ENCODE measurements at places on chromosomes 7 and 10.

GRCh38 chr10:108775911-108776475, 1147.3 kb downstream of the XPNPEP1 start:
- no peak for DNase-seq

GRCh38 chr7:42913591-42913990, 1.7 kb upstream of the C7orf25 start:
- no peak for DNase-seq

DNA sequence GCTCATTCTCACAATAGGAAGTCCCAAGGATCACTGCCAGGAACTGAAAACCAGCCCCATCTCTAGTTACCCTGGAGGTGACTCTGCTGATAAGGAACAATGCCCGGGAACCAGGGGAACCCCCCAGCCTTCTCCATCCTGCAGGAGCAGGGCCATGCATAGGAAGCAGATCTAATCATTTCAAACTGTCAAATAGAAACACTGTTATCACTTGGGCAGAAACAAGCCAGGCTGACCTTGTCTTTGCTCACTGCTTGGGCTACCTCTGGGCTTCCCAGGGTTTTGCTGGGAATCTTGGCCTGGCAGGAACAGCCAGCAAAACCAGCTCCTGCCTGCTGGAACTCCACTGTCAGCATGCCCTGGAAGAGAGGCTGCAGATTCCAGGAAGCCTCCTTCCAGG, 114.1 kb downstream of the RNF216 start:
- no peak for DNase-seq

DNA sequence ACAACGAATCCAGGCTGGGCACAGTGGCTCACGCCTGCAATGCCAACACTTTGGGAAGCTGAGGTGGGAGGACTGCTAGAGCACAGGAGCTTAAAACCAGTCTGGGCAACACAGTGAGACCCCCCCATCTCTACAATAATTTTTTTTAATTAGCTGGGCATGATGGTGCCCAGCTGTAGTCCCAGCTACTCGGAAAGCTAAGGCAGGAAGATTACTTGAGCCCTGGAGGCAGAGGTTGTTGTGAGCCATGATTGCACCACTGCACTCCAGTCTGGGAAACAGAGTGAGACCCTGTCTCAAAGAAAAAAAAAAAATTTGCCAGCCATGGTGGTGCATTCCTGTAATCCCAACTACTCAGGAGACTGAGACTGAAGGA, 396.3 kb downstream of the KCNMA1 start:
- DNase-seq, result no peak

DNA sequence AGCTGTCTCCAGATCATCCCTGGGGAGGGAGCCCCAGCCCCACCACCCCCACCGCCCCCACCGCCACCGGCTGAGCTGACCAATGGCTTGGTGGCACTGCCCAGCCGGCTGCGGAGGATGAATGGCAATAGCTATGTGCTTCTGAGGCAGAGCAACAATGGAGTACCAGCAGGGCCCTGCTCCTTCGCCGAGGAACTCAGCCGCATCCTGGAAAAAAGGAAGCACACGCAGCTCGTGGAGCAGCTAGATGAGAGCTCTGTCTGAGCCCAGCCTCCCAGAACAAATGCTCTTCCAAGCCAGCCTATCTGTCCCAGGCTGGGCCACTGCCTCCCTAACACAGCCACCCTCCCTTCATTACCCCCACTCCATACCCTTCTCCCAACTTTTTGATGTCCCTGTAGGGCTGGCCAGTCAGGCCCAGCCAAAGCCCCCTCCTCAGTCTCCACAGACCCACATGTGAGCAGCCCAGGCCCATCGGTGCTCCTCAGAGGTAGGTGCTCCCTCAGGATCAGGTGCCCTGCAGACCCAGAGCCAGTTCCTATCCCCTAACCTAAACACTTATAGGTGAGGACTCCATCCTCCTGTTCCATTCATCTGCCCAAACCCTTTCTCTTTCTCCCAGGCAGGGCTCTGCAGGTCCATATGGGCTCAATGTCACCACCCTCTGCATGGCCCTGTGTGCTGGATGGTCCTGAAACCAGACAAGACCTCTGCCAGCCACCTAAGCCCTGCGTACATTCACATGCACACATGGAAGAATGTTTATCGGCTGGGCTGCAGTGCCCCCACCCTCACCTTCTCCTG, 3.2 kb downstream of the MRPL43 start:
- DNase-seq, result no peak

GRCh38 chr10:112843623-112844022, 106.4 kb upstream of the TCF7L2 start:
- DNase-seq, result no peak

- DNase-seq, result no peak
These were observed 31.0 kb upstream of the PFKP start for GRCh38 chr10:3036155-3037021.

DNA sequence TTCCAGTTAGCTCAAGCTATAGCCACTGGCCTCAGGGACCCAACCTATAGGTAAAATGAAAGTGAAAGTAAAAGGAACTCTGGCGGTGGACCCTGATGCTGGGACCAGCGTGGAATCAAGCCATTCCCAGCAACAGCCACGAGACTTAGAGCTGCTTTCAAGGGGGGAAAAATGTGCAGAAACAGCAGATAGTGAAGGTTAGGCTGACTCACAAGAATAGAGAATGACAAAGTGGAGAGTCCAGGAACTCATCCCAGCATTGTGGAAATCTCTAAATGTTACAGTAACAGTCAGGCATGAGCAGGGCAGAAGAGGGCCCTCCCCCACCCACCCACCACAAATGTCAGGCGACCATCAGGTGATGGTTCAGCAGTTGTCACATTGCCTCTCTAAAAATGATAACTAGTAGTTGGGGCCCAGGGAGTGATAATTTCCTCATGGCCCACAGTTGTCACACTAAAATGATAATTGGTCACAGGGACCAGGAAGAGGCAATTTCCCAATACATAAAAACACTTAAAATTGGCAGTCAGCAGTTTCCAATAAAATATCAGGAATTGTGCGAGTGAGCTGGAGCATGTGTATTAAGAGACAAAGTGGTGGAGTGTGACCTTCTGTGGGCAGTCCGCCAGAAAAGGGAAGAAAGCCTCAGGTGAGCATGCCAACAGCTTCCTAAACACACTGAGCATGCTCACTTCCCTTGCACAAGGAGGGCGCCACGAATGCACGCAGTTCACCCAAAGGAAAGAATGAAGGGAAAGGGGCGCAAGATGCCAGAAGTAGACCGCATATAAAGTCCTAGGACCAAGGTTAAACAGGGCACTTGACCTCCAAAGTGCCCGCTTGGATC, 129.8 kb upstream of the PPP1R3A start:
- DNase-seq, result no peak

- DNase-seq, result no peak
These were observed 17.9 kb upstream of the SMO start for GRCh38 chr7:129170441-129171021.

DNA sequence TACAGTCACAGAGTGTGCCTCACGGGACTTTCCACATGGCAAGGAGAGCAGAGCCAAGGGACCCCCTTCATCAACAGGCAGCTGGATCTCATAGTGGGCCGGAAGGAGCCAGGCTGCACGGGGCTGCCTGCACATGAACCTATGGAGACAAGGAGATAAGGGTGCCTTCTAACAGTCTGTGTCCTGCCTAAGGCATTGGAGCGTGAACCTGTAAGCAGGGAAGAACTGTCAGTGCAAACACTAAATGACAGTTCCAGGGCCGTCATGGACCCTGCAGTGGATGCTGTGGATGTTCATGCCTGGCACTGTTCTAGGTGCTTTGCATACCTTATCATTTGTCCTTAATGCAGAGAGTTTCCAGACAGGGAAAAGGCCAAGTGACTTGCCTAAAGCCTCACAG, 85.9 kb downstream of the WIPF3 start:
- no peak for DNase-seq

GRCh38 chr10:30993155-30993554, 38.5 kb downstream of the ZNF438 start:
- DNase-seq, result no peak

GRCh38 chr7:53984776-53985175, 557.4 kb upstream of the VSTM2A start:
- DNase-seq, result no peak

DNA sequence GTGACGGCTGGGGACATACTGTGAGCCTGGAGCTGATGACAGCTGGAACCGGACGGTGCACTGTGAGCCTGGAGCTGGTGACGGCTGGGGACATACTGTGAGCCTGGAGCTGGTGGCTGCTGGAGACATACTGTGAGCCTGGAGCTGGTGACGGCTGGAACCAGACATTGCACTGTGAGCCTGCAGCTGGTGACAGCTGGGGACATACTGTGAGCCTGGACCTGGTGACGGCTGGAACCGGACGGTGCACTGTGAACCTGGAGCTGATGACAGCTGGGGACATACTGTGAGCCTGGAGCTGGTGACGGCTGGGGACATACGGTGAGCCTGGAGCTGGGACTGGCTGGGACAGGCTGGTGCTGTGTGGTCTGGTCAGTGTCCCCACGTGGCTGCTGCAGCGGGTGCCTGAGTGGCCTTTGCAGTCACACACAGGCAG, 47.9 kb downstream of the PTPRN2 start:
- no peak for DNase-seq

DNA sequence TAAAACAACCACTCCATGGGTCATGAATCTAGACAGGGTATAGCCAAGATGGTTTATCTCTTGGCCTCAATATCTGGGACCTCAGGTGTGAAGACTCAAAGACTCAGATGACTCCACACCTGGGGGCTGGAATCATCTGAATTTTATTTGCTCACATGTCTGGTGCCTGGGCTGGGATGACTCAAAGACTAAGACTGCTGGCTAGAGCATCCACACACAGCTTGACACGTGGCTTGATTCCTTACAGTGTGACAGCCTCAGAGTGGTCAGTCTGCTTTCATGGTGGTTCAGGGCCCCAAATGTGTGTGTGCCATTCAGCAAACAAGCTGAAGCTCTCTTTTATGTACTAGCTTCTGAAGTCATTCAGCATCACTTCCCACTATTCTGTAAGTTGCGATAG, 333.7 kb downstream of the RNLS start:
- no peak for DNase-seq

- no peak for DNase-seq
These were observed 6.7 kb downstream of the ATP6V1F start for GRCh38 chr7:128869138-128869943.

GRCh38 chr7:146359176-146359575, 242.6 kb downstream of the CNTNAP2 start:
- DNase-seq, result no peak

DNA sequence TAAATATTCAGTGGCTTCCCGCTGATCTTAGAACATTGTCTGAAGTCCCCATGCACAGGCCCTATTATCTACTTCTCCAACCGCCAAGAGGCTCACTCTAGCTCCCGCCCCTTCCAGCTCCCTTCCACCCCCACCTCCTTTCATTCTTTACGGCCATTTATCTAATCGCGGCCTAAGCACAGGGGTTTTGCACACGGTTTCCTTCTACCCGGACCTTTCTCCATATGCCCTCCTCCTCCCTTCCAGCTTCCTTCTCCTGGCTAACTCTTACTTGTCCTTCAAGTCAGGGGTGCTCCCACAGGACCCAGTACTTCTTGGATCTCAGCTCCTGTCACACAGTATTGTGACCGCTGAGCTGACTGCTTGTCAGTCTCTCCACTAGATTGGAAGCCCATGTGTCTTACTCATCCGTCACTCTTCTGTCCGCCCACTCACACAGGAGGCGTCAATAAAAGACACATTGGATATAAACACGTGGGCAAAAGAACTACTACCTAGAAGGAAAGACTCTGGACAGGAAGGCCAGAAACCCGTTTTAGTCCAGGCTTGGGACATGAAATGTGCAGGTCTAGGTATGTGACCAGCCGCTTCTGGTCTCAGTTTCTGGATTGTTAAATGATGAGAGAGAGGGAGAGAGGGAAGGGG, 20.2 kb upstream of the HPS1 start:
- DNase-seq, result no peak

- DNase-seq, result no peak
These were observed 190.0 kb downstream of the FAM107B start for GRCh38 chr10:14584661-14585060.

GRCh38 chr10:28179006-28179742, 123.7 kb downstream of the MPP7 start:
- peak; percentile 4 for DNase-seq

DNA sequence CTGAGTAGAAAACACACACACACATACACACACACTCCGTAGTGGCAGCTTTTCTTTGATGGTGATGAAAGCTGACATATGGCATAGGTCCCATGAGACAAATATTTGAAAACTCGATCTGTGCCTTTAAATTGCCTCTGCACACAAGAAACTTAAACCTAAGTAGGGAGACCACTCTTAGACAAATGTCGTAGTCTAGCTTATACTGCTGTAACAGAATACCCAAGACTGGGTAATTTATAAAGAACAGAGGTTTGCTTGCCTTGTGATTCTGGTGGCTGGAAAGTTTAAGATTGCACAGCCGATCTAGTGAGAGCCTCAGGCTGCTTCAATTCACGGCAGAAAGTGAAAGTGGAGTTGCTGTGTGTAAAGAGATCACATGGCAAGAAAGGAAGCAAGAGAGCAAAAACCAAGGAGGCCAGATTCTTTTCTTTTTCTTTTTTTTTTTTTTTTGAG, 489.4 kb upstream of the SORCS1 start:
- DNase-seq, result no peak

GRCh38 chr7:77330169-77330882, 85.8 kb downstream of the GSAP start:
- DNase-seq, result no peak

DNA sequence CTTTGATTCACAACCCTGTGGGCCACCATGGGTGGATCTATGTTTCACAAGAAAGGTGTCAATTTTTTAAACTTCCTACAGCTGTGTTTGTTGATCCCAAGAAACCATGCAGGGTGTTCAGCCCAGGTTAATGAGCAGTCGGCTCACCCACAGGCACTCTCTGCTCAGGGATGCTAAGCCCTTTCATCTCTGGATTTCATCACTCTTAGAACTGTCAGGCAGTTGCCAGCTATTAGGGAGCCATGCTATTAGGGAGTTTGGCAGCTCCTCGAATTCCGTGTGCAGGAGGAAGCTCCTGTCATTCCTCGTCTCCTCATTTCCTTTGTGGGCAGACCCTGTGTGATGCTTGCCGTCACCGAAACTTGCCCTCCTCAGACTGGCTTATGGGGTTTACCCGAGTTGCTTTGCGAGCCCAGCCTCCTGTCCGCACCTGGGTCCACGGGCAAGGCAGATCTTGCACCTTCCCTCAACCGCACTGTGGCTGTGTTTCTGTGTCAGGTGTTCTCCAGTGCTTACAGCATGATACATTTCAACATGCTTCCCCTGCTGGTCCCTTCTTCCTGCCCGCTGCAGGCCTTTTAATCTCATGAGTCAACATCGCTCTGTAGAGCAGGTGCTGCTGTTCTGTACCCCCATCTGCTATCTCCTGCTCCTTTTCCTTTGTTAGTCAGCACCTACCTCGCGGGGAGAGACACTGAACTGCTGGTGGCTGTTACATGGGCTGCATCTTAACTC, 509.8 kb downstream of the SUGCT start:
- DNase-seq, result no peak

DNA sequence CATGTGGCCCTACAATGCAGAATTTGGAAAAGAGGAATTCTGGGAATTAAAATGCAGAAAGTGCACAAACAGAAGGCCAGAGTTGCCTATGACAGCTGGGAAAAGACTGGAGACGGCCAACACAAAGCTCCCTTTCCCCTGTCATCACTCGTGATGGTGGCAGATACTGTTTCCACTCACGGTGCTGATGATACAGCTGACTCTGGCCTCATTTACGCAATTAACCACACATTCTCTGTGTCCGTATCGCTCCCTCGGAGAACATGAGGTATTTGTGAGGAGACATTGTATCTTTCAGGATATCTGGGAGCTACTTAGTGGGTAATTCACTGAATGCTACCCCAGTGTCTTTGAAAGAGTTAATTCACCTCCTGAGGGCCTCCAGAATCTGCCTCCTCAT, 172.8 kb downstream of the TAX1BP1 start:
- DNase-seq, result no peak

- DNase-seq, result no peak
These were observed 173.3 kb downstream of the CFTR start for GRCh38 chr7:117652943-117653680.

GRCh38 chr7:66013938-66014337, 31.9 kb upstream of the GUSB start:
- no peak for DNase-seq
